ENCODE measurements at places on chromosomes 5 and 9.

- no peak for DNase-seq
Measured at GRCh38 chr9:113151696-113152630, 1.2 kb downstream of the SLC31A2 start.

- DNase-seq: no peak
Measured at GRCh38 chr5:21573416-21574314, 1279.5 kb downstream of the CDH12 start.

GRCh38 chr5:31023105-31023504, 170.4 kb upstream of the CDH6 start:
- no peak for DNase-seq

DNA sequence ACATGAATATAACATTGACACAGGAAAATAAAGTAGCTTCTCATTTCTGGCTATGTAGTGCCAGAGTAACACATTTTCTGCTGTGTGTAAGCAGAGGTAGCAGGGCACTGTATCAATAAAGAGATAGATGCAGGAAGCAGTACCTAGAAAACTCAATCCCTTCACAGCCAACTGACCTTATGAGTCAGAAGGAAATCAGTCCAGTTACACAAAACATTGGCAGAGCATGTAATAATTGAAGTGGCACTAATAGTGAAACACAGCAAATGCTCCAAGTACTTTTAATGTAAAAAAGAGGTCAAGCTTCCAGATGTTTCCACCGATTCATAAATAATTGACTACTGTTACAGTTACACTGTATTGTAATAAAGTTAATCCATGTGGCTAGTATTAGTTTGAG, 706.6 kb downstream of the EFNA5 start:
- no peak for DNase-seq

GRCh38 chr5:89293810-89294209, 410.8 kb upstream of the MEF2C start:
- no peak for DNase-seq
